Muscle of back (tissue), 13 donors: ENCODE measurements at places on chromosomes 3 and 15.

DNA sequence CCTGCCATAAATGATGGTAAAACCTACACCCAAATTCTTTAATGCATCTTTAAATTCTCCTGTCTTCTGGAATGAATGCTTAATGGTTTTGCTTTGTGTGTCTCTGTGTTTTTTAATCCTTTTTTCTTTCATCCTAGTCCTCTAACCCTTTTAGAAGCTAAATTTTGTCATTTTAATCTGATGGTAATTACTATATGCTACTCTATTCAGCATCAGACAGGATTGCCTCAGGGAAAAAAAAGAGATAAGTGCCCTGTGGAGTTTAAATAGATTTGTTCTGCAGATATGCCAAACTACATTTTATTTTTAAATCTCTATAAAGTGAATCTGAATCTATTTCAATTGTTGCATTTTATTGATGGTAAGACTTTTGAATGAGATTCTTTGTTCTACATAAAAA, 966.8 kb downstream of the NSUN3 start:
- no peak for DNase-seq

DNA sequence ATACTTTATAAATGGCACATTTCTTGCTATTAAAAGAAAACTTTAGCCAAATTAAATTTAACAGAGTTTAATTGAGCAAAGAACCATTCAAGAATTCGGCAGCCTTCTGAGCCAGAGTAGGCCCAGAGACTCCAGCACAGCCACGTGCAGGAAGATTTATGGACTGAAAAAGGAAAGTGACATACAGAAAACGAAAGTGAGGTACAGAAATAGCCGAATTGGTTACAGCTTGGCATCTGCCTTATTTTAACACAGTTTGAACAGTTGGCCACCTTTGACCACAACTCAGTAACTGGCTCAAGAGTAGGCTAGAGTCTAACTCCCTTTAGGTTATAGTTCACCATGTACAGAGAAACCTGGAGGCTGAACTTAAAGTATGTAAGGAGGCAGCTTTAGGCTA, 17.6 kb downstream of the CFAP44 start:
- no peak for DNase-seq

- no peak for DNase-seq
Measured at GRCh38 chr15:76310475-76311099, 682 bp downstream of the ETFA start.

GRCh38 chr3:153084431-153084830, 77.6 kb upstream of the RAP2B start:
- no peak for DNase-seq

DNA sequence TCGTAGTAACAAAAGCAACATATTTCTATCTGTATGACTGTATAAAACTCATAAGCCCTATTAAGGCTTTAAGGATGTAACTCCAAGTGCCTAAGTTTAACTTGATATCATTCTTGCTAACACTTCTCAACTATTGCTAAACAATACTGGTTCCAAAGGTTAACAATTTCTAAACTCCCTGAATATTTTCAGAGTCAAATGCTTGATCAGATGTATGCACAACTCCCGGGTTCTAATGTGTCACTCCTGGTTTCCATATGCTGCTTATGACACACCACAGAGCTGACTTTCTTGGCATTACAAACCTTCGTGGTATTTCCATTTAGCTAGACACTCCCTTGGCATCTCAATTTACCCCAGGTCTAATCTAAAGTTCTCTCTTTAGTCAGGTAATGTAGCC, 26.3 kb downstream of the DZIP1L start:
- DNase-seq: peak; percentile 25

- DNase-seq: no peak
Measured at GRCh38 chr3:105793040-105793439, 75.8 kb downstream of the CBLB start.
